ENCODE measurements at places on chromosomes 12 and 14.

DNA sequence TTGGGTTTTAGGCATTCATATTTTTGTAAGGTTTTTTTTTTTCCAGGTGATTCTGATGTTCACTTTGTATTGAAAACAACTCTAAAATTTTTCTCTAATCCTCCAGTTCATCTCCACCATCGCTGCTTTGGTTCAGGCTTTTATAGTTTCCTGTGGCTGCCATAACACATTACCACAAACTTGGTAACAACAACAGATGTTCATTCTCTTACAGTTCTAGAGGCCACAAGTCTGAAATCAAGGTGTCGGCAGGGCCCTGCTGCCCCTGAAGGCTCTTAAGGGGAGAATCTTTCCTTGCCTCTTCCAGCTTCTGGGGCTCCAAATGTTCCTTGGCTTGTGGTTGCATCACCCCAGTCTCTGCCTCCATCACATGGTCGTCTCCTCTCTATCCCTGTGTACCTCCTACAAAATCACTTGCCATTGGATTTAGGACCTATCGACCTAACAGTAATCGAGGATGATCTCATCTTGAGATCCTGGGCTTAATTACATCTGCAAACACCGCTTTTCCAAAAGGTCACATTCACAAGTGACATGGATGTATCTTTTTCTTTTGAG lies 55.2 kb downstream of the PELI2 start:
- ATAC-seq, result no peak

GRCh38 chr12:115385141-115385540 lies 701.2 kb upstream of the TBX3 start:
- ATAC-seq, result no peak

GRCh38 chr14:65566820-65567522 lies 154.4 kb downstream of the FUT8 start:
- no peak for ATAC-seq

GRCh38 chr12:66763467-66763866 lies 84.6 kb upstream of the GRIP1 start:
- no peak for ATAC-seq

DNA sequence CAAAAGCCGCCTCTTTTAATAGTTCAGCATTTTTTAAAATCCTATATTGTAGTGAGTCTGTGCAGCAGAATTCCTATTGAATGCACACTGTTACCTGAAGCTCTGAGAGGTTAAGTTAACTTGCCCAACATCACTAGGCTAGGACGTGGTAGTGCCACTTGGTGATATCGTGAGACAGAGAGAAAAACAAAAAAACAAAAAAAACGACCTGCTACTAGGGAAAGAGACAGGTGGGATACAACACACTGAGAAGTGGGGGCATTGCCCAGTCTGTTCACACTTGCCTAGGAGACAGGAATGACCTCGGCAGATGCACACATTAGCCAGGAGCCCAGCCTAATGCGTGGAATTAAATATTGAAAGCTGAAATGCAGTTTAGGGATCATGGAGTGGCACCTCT lies 129.7 kb upstream of the CCND2 start:
- ATAC-seq, result no peak

- no peak for ATAC-seq
Observed at GRCh38 chr12:114190971-114191370, 215.0 kb downstream of the TBX5 start.

DNA sequence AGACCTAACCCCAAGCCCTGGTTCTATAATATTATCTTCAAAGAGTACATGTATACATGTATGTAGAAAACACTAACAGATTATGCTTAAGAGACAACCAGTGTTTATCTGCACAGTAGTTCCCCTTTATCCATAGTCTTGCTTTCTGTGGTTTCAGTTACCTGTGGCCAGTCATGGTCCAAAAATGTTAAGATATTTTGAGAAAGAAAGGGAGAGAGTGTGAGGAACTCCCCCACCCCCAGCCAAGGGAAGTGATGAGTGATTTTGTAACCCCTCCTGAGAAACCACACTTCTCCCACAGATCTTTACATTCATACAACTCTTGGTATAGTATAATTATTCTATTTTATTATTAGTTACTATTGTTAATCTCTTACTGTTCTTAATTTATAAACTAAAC lies 77.3 kb upstream of the CNTN1 start:
- ATAC-seq, result no peak

DNA sequence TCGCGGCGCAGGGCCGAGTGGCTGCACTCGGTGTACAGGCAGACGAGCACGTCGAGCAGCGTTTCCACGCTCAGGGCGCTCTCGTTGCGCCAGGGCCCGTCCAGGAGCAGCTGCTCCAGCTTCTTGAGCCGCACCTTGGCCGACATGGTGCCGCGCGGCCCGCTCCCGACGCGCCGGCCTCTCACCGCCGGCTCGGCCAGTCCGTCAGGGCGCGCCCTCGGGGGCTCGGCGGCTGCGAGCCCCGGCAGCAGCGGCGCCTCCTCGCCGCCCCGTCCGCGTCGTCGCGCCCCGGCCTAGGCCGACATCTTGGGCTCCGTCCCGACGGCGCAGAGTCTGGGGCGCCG lies 349 bp downstream of the CDC42BPB start:
- peak; percentile 25 for ATAC-seq

GRCh38 chr12:102326982-102327381 lies 129.3 kb upstream of the PMCH start:
- no peak for ATAC-seq

DNA sequence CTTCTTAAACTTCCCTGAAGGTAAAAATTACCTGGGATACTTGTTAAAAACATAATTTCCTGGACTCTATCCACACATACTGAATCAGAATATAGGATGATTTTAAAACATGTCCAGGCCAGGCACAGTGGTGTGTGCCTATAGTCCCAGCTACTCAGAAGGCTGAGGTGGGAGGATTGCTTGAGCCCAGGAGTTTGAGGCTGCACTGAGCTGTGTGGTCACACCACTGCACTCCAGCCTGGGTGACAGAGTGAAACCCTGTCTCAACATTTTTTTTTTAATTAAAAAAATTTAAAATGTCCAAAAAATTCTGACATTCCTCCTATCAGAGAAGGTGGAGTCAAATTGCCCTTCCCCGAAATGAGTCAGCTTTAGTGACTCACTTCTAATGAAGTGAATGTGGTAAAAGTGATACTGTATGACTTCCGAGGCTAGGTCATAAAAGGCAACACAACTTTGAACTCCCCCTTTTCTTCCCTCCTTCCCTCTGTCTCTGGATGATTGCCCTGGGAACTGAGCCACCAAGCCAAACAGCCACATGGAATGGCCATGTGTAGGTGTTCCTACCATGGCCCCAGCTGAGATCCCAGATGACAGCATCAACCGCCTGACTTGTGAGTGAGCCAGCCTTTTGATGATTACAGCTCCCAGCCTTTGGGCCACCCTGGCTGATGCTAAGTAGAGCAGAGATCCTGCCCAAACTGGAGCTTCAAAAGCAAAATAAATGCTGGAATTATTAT lies 36.3 kb downstream of the LIMA1 start:
- ATAC-seq, result no peak

DNA sequence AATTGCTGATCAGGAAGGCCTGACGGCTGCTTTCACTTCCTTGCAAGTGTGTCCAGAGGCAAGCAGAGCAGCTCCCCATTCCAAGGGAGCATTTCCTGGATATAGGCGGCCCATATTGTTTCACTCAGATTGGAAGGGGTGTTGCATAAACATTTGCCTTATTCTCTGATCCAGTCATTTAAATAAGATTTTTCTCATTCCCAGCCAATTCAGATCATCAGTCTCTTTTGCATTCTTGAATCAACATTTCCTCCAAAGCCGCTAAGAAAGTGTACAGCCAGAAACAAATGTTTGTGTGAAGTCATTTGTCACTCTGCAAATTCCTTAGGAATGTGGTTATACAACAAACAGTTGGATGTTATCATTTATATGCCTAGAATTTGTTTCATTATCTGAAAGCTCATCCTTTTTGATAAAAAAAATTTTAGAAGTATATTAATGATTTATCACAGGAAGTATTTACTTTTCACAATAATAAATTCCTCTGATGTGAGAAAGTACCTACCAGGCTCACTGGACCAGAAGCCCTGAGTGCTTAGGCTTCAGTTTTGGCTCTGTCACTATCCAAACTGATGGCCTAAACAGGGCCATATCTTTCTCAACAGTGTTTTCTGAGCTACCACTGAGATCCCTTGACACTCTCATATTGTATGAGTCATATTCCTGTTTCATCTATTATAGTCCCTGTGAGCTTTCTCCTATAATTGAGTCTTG lies 379.6 kb downstream of the CCDC91 start:
- ATAC-seq, result peak; percentile 90

DNA sequence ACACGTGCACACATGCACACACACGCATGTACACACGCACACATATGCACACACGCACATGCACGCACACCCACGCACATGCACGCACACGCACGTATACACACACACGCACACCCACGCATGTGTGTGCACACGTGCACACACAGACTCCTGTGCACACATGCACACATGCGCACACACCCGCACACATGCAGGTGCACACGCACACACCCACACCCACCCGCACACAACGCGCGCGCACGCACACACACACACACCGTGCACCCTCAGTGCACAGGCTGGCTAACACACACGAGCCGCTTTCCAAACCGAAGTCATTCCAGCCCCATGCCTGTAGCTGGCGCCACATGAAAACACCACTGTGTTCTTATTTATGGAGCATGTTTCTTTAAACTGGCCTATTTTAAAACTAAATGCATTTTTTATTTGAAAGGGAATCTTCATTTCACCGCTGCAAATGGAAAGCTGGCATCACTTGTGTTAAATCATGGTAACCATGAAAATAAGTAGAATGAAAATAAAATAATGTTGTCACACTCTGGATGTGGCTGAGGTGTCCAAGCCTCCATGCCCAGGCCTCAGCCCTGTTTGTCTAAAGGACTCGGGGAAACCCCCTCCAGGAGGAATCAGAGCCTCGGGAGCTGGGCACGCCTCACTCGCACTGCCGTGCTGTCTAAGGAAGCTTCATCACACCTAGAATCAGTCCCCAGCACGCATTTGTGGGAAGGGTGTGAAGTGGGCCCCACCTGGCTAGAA lies 45.1 kb downstream of the GALNT9 start:
- no peak for ATAC-seq

- no peak for ATAC-seq
Observed at GRCh38 chr14:68774771-68775613, 17.9 kb downstream of the ZFP36L1 start.

DNA sequence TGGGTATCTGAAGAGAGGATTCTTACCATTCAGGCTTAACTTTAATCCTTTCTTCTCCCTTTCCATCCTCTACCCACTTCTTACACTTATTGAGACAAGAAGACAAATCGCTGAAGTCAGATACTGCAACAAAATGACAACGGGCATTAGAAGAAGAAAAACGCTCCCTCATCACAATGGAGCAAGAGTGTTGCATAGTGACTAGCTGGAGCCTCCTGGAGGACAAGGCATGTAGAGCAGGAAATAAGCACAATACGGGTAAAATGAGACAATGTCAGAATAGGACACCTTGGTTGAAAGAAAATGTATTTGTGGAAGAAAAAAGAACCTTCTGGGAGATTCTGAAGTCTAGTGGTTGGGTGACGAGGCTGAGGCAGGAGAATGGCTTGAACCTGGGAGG lies 501.0 kb downstream of the RERGL start:
- no peak for ATAC-seq
